GM13977 (cell line): ENCODE measurements at places on chromosomes 6 and 20.
A peak's percentile ranks its signal among the peaks of the same experiment; 100 is the strongest.

GRCh38 chr6:24522228-24523176, 27.7 kb downstream of the ALDH5A1 start:
- DNase-seq, result peak; percentile 53

DNA sequence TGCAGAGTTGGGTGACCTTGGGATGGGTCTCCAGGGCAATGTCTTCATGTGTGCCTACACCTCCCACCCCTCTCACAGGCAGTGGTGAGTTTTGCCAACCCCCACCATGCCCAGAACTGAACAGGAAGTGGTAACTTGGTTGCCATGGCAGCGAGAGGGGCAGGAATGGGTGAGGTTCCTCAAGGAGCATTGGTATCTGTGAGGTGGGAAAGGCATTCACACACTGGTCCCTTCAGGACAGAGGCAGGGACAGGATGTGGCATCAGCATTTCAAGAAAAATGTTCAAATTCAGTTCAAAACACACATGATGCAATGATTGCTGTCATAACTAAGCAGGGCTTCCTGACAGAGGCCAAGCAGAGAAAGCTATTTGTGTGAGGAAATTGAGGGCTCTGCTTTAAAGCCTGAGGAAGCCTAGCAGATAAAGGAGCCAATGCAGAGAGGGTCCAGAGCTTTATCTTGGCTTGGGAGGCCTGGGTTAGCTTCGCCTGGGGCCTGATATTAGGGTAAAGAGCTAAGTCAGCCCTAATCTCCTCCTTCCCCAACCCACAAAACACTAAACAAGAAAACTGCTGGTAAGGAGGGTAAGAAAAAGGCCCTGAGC, 551 bp downstream of the TREML2 start:
- peak; percentile 41 for DNase-seq

DNA sequence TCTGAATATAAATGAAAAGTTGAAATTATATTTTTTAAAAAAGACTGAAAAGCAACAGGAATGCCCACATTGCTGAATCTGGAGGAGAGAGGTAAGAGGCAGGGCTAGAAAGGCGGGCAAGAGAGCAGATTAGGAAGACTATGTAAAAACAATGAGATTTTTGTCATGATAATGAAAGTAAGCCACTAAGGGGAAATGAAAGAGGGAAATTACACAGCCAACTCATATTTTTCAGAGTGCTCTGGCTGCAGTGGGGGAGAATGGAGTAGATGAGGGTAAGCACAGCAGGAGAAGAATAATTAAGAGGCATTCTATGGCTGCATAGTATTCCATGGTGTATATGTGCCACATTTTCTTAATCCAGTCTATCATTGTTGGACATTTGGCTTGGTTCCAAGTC, 281.9 kb downstream of the PKHD1 start:
- no peak for DNase-seq

DNA sequence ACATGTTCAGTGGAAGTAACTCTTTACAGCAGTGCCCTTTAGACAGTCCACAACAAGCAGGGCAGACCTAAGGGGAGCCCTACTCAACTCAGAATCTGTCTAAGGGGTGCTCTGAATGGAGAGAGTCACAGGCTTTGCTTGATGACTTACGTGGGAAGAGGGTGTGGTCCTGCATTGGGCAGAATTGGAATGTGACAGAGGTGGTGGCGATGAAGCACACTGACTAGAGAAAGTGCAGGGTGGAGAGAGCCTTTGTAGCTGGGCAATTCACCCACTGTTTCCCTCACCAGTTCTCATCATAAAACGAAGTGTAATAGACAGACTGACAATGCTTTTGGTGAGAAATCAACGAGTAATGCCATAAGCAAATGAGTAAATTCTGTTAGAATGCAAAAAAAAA, 11.2 kb downstream of the TP53INP2 start:
- DNase-seq, result no peak

GRCh38 chr6:169859978-169860703, 108.7 kb downstream of the ERMARD start:
- DNase-seq, result no peak

DNA sequence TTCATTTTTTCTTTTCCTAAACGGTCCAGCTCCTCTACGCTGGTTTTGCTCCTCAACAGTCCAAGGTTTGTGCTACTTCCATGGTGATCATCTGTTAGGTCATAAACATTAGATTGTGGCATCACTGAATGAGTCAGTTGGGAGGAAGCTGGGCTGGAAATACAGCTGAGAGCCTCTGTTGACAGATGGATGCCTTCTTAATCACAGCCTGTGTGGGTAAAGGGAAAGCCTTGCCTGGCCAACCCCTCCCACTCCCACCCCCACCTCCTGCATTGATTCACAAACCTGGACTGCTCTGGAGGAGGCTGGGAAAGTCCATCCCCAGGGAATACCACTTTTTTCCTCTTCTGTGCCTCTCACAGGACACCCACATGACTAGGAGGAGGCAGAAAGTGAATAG, 180.6 kb upstream of the CCN2 start:
- no peak for DNase-seq

- no peak for DNase-seq
These were observed 72.4 kb upstream of the SMIM8 start for GRCh38 chr6:87250019-87250418.

DNA sequence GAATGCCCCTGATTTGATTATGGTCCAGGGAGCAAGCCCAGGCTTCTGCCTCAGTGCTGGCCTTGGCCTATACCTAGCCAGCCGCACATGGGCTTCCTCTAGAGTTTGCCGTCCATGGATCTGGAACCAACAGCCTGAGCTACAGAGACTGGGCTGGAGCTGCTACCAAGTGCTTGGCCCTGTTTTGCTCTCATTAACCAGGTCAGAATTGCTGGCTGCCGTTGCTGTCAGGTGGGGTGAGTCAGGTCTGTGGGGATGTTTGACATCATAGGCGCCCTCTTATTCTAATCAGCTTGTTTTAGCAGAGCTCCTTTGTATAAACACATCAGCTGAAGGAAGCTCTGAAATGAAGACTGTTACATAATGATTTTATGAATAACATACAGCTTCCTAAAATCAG, 83.1 kb upstream of the PHACTR2 start:
- no peak for DNase-seq

GRCh38 chr20:16488616-16489015, 84.6 kb downstream of the KIF16B start:
- DNase-seq, result no peak

- no peak for DNase-seq
These were observed 61.0 kb upstream of the NHSL1 start for GRCh38 chr6:138560130-138560860.

GRCh38 chr6:138509371-138509770, 10.1 kb upstream of the NHSL1 start:
- DNase-seq, result peak; percentile 26

DNA sequence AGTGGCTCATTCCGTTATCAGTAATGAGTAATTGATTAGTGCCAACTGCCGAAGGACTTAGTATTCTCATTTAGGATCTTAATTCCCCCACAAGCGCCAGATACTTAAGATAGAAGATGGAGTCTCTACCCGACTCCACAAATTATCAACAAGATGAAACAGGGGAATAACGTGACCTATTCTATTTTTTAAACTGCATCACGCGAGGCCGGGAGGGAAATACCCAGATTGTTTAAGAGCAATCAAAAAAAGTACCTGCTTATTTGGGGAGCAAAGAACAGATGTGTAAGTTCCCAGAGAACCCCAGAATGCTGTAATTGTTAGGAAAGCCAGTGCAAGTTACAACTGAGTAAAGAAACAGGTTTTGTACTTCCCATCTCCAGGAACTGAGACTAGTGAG, 1.1 kb upstream of the MAP3K5 start:
- peak; percentile 42 for DNase-seq

GRCh38 chr6:87333591-87334181, 4.6 kb upstream of the GJB7 start:
- DNase-seq, result no peak

DNA sequence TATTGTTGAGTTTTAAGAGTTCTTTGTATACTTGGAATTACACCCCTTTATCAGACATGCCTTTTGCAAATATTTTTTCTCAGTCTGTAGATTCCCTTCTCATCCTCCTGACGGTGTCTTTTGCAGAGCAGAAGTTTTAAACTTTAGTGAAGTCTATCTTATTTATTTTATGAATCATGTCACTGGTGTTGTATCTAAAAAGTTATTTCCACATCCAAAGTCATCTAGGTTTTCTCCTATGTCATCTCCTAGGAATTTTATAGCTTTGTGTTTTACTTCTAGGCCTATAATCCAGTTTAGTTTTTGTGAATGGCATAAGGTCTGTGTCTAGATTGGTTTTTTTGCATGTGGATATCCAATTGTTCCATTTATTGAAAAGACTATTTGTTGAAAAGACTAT, 271.3 kb downstream of the KIF16B start:
- DNase-seq, result no peak

GRCh38 chr6:101585501-101585900, 192.0 kb downstream of the GRIK2 start:
- no peak for DNase-seq

DNA sequence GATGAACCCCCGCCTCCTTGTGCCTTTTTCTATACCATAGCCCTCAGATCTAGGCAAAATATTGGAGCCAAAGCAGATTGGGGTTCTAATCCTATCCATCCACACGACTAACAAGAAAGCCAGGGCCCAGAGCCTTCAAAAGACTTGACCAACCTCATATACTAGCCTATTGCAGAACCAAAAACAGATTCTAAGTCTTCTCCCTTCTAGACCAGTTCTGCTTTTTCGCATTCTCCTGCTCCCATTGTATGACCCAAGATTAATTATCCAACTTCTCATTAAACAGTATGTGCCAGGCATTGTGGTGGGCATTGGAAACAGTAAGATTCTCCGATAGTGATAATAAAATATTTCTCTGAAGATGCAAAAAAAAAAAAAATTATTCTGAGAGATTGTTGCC, 113.7 kb upstream of the JARID2 start:
- no peak for DNase-seq

DNA sequence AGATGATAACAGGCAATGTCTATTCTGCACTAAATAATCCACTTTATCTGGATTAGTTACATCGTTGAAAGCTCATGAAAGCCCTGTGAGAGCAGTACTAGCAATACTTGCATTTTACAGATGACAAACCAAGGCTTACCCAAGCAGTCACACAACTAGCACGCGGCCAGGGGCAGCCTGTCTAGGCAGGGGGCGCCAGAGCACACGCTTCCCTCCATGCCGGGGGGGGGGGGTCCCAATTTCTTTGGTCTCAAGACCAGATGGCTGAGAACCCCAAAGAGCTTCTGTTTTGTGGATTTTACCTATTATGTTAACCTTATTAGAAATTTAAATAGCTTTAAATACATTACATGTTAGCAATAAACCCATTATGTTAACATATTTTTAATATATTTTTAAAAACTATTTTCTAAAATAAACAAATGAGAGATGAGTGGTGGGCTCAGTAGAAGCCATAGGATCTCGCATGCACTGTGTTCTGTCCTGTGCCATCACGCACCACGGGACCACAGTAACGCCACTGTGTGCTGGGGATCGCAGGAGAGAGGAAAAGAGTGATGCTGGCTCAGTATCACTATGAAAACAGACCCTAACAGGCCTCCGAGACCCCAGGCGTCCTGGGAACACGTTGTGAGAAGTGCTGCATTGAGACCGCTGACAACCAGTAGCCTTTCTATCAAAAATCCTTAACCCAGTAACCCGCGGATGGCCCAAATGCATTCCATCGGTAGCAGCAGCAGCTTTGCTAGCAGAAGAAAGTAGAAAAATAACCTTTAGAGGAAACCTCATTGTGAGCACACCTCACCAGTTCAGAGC, 5.3 kb upstream of the PRR18 start:
- DNase-seq, result peak; percentile 83

GRCh38 chr20:19602675-19603375, 155.2 kb upstream of the RIN2 start:
- DNase-seq, result no peak

- peak; percentile 53 for DNase-seq
These were observed 142.5 kb upstream of the SPACA1 start for GRCh38 chr6:87905101-87905641.

DNA sequence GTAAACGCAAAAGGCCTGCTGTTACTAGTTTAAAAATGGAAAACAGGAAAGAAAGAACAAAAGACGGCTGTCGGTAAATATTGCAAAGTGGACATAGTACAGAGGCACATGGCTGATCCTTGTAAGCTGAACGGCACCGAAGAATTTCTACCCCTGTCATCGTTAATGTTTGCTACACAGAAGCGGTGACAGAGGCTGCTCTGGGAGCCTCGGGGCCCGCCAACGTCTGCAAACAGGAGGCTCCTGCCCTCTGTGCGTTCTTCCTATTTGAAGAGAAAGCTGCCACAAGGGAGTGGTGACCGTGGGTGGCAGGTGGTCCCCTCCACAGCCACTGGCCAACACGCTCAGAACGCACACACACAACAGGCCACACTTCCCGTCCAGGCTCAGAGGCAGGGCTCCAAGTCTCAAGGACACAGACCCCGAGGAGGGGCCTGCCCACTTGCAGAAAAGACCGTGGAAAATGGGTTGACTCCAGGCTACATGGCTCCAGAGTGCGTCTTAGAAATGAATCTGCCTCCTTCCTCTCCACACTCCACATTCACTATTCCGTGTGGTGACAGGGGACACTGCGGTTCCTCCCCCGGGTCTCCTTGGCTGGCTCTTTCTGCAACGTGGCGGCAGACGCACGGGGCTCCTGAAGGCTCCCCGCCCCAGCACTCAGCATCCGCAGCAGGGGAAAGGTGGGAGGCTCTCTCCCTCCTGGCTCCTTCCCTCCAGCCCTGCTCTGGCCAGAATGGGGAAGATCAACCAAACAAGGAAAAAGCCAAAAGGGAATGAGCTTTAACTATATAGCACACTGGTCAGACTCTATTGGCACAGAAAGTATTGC, 64.5 kb downstream of the GMPR start:
- no peak for DNase-seq

- no peak for DNase-seq
These were observed 208.4 kb downstream of the ANKRD60 start for GRCh38 chr20:58019850-58020625.

DNA sequence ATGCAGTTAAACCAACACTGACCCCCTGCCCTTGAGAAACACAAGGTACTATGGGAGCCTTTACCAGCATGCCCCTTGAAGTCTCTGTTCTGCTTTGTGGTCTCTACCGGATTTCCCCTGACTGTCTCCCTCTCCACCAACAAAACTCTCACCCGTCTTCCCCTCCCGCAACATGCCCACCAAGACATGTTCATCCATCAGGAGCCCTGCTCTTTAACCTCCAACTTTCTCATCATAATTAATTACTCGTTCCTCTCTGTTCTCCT, 1.1 kb downstream of the ZNF165 start:
- DNase-seq, result peak; percentile 70

- no peak for DNase-seq
These were observed 189.7 kb downstream of the PACRG start for GRCh38 chr6:162917506-162917905.

GRCh38 chr6:13593720-13594119, 19.3 kb downstream of the SIRT5 start:
- no peak for DNase-seq
